ENCODE measurements at places on chromosomes 3 and 15.

DNA sequence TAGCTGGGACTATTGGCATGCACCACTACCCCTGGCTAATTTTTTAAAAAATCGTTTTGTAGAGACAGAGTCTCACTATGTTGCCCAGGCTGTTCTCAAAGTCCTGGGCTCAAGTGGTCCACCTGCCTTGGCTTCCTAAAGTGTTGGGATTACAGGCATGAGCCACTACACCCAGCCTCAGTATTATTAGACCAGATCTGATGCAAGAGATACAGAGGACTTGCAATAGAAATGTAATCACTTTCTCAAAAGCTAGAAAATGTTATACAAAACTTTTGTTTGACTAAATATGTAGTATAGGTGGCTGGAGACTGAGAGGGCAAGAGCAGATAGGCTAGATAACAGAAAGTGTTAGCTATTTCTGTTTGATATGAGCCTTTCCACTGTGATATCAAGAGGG is 531.9 kb downstream of the SOX2 start:
- no peak for DNase-seq

DNA sequence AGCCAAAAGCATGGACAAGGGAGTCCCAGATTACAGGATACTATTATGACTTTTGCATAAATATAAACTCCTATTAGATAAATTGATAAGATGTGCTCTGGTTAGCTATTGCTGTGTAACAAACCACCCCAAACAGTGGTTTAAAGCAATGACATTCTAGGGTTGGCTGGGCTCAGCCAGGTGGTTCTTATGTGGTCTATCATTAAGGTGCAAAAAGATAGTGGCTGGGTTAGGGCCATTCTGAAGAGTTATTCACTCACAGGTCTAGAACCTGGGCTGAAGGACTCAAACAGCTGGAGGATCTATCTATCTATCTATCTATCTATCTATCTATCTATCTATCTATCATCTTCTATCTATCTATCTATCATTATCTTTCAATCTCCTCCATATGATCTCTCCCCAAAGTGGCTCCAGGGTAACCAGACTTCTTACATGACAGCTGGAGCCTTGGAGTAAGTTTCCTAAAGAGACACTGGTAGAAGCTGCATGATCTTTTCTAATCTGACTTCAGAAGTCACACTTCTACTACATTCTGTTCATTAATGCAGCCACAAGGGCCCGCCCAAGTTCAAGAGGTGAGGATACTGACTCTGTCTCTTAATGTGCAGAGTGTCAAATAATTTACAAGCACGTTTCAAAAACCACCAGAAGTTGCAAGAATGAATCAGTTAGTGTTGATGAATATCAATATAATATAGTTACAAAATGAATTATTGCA is 74.9 kb upstream of the XCR1 start:
- no peak for DNase-seq

GRCh38 chr3:25378786-25379311 is 49.2 kb upstream of the RARB start:
- no peak for DNase-seq

DNA sequence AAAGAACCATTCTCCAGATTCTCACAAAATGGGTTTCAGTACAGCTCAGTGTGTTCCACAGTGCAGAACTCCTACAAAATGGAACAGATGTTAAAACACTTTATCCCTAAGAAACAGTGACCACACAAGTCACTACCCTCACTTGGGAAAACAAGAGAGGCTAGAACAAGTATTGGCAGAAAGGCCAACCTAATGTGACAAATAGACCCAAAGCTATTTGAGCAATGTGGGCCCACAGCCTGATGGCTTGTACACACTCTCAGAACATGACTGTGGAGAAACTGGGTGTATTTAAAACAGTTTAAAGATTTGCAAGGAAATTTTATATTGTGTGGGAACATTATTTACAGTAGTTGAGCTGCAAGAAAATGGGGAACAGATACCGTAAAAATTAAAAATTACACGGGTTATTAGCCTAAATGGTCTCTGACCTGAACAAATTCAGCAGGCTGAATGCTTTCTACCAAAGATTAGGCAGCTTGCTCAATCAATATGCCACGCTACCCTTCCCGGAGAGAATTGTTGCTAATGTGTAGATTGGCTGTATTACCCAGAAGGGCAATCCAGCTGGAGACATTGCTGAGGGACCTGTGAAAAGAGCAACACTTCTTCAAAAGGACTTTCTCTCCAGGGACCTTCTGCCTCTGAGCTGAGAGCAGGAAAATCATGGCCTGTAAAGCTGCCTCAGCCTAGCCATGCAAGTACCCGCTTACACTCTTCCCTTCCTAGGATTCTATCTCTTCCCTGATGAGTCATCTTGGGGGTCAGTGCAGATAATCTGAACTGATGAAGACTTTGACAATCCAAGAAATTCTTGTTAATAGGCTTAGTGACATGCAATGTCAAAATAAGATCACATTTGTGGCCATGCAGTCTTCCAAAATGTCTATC is 97.1 kb downstream of the STRIT1 start:
- no peak for DNase-seq

DNA sequence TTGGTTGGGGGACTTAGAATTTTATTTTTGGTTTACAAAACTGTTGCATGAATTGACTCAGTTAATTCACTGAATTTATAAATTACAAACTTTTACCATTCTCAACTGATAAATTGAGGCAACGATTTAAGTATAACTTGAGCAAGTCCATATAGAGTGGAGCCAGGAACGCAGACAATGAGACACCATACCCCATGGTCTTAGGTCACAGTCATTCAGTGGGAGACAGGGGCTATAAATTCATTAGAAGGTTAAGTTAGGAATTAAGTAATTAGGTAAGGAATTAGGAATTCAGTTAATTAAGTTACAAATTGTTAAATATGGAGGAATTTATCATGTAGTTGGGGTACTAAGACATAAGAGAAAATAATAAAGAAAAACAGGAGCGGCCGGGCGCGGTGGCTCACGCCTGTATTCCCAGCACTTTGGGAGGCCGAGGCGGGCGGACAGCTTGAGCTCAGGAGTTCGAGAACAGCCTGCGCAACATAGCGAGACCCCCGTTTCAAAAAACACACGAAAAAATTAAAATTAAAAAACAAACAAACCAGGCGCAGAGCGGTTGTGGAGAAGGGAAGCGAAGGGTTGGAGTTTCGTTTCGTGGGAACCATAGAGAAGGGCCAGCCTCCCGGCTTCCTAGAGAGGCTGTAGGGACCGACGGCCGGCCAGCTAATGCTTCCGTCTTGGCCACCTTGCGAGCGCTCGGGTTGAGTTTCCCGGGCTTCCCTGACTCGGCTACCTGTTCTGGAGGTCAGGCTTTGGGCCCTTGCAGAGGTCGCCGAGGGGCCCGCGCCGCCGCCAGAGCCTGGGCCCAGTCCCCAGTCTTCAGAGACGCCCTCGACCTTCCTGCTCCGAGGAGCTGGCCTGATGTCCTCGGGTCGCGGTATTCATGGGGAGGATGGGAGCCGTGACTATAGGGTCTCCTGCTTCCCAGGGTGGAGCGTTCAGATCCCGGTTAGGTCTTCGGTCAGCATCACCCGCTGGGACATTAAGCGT is at the start of gene ZNF619:
Gene ZNF619, plus strand, starts transcription at position 645 of the 993 bp plus-strand sequence. CDS start 858 bp downstream, outside the sequence.
- DNase-seq, result peak; percentile 34

GRCh38 chr15:39192979-39193560 is 387.8 kb upstream of the THBS1 start:
- no peak for DNase-seq

DNA sequence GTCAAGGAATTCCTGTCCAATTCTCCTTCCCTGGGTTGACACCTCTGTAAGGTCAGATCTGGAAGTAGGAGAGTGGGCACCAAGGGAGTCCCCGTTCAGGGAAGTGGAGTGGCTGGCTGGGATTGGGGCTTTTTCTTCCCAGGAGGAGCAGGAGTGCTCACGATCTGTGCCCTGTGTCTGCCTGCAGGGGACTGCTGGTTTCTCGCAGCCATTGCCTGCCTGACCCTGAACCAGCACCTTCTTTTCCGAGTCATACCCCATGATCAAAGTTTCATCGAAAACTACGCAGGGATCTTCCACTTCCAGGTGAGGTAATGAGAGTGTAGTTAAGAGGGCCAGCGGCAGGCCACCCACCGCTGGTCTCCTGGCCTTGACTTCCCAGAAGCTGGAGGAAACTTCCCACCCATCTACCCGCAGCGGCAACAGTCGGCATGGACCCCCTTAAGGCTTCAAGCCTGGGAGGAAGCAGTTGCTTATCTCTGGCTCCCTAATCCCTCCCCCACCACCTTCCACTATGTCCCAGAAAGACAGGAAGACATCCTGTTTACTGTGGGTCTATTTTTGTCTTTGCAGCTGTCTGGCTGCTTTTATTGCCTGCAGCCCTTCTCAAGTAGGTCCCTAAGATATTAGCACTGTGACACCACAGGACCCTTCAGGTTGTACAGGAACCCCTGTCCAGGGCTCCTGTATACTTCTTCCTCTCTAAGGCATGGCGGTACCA is 26.8 kb downstream of the CAPN3 start:
- no peak for DNase-seq

- no peak for DNase-seq
Measured at GRCh38 chr3:26963361-26963743, 340.8 kb downstream of the LRRC3B start.

- DNase-seq, result no peak
Measured at GRCh38 chr3:78919021-78919755, 848.6 kb downstream of the ROBO1 start.

- peak; percentile 37 for DNase-seq
Measured at GRCh38 chr15:70528270-70528706, 235.1 kb downstream of the UACA start.

- DNase-seq, result no peak
Measured at GRCh38 chr3:4897765-4898453, 81.3 kb upstream of the BHLHE40 start.

GRCh38 chr15:68224546-68225250 is 4.8 kb downstream of the CLN6 start:
- no peak for DNase-seq

DNA sequence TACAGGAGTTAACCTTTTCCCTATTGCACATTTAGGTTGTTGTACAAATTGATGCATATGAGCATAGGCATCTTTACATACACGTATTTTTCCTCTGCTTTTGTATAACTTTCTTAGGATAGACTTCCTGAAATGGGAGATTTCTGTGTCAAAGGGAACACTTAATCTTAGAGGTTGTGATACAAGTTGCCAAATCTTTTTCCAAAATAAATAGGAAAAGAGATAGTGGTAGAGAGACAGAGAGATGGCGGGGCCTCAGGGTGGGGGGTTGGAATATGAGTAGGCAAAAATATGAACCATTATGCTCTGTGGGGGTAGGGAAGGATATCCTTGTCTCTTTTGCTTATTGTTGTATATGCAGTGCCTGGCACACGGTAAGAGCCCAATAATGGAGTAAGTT is 70.7 kb upstream of the UBE2E1 start:
- DNase-seq, result no peak

GRCh38 chr3:169255511-169255910 is 408.0 kb downstream of the MECOM start:
- no peak for DNase-seq

DNA sequence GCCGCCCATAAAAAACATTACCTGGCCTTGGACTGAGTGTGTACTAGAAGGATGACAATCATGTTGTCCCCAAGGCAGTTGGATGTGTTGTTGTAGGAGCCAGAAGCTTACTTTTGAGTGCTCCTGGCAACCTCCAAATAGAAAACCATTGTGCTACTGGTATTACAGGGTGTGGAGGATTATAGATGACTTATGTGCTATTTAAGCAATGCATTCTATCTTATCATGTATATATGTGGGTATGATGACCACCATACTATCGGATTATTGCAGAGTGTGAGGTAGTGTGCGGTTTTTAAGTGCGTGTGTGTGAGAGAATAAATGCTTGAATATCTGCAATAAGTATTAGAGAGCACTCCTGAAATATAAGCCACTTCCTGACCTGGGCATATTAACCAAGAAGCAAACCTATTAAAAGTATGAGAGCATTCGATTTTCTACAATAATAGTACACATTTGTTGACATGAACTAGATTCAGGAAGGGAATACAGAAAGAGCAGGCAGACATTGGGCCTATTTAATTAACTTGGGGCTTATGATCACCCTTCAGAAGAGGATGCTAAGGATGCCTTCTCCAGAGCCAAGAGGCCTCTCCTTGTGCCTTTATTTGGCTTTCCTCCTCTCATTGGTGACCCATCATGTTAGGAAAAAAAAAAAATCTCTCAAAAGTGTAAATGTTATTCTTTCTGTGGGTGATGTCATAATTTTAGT is 11.7 kb upstream of the MBNL1 start:
- DNase-seq, result no peak

GRCh38 chr3:177824841-177825240 is 627.6 kb upstream of the TBL1XR1 start:
- no peak for DNase-seq

- no peak for DNase-seq
Measured at GRCh38 chr3:165638034-165638433, 199.2 kb downstream of the BCHE start.

DNA sequence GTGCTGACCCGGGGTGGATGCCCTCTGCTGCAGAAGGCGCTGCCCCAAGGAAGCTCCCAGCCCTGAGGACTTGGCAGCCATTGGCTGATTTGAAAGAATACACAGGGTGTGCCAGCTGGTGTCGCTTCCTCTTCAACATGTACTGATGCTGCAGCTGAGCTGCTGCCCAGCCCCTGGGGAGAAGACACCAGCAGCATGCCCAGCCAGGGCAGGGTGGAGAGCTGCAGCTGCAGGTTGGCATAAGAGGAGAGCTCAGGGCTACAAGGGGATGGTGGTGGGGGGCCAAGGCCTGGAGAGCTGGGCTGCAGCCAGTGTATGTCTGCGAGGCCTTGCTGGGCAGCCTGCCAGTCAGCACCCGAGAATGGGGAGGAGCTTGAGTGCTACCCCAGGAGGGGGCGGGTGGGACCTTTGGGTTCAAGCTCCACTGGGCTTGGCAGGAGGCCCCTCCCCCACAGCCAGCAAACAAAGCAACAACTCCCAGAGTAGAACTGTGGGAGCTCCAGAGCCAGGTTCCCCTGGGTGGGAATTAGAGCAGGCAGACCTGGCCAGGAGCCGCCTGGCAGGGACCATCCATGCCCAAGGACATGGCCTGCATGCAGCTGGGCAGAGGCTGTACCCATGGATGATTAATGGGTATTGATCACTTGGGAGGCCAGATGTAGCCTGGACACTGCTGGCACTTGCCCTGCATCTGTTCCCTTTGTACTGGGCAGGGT is 9.2 kb upstream of the SEMA4B start:
- peak; percentile 12 for DNase-seq

DNA sequence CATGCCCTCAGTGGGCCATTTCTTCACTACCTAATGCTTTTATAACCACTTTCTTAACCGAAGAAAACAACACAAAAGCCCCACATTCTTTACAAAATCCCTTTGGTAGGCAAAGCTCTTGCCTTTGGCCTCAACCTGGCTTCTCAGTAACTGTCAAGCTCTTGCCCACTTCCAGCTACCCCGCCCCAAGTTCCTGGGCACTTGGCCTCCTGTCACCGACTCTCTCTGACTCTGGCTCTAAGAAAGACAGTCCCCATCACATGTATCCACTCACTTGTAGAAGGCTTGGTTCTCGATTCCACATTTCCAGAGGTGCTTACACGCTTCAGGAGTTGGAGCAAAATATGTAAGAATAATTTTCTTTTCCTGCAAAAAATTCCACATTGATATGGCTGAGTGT is 61.1 kb downstream of the WDR76 start:
- no peak for DNase-seq

- no peak for DNase-seq
Measured at GRCh38 chr3:196232154-196232881, 16.0 kb downstream of the SLC51A start.

- DNase-seq, result no peak
Measured at GRCh38 chr3:26012241-26012745, 222.4 kb downstream of the OXSM start.
